ENCODE measurements at places on chromosomes 11 and 22. TPM values are rescaled to one million over a fixed set of nuclear protein-coding genes. Genes with fewer than 3 reads are reported as not detected.

DNA sequence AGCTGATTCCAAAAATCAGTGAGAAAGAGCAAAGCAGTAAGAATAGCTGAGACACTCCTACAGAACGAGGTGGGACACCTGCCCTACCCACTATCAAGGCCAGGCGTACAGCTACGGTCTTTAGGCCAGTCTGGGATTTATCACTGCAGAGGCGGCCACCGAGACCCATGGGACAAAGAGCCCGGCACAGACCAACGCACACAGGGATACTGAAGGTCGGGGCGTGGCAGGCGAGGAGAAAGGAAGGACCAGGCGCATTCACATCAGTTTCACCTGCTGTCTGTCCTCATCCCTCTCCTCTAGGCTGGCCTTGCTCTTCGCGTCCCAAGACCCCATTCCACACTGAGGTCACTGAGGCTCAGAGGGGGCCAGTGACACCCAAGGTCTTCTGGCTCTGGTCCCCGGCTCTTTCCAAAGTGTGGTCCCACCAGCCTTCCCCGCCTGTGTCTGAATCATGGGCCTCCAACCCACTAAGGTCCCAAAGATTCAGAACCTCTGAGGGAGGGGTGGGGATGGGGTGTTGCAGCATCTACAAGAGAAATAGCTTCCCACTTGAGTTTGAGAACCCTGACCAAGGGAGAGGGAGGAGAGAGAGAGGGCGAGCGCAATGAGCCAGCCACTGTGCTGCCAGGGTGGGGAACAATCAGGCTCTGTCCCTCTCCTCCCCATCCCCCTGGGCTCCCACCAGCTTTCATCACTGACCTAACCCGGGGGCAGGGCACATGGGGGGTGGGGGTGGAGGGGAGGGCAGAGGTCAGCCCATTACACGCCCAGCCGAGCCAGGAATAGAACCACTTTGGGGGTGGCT lies 7.2 kb upstream of the PICK1 start:
- no peak for DNase-seq

DNA sequence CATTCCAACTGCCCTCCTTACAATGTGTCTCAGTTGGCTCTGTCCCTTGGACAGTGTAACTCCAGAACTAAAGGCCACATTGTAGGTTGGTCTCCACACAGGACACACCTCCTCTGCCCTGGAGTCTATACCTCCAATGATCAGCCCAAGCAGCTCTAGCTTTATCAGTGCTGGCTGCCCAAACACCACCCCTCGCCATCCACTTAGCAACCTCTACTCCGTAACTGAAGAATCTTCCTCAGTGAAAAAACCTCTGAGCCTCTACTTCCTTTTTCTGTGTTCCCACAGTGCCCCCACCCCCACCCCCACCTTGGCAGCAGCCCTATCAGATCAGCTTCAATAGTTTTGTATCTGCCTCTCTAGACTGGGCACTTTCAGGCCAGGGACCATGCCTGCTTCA lies 33.4 kb downstream of the SERPINH1 start:
- DNase-seq = no peak

MPZL3 gene
- polyA plus RNA-seq = 5.2 TPM

DNA sequence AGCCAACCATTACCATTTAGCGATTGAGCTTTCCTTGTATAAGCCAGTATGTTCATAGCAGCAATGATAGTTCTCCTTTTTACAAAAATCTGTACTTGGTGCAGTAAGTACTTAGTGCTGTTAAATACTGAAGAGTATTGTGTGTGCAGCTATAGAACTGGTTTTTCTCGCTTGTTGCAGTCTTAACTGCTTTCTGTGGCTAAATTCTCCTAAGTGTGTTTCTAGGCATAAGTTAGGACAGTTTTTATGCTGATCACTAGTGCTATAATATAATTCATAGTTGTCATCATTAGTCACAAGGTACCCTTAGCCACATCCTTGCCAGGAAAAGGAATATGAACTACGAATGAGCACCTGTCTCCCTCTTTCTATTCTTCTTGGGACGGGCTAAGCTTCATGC lies 107.7 kb downstream of the GRAMD1B start:
- no peak for DNase-seq

DNA sequence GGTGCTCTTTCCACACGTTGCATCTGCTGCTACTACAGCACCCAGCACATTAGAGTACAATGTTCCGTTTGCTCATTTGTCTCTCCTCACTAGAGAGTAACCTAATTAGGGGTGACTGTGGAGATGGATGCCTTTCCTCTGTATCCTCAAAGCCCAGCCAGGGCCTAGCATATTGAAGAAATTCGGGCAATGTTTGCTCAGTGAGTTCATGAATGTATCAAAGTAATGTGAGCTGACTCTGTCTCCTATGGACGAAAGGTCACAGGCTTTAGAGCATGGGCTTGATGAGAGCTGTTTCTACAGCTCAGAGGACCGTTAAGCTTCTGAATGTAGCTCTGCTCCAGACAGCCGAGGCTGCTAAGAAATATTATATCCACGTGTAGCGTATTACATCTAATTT lies 67.5 kb downstream of the C11orf58 start:
- DNase-seq = no peak

GRCh38 chr22:41260871-41261270 lies 20.1 kb upstream of the CHADL start:
- no peak for DNase-seq

SLC35F2 gene
- 27.4 TPM for polyA plus RNA-seq

KCNK7 gene
- 1.2 TPM for polyA plus RNA-seq

OR5B21 gene
- not detected for polyA plus RNA-seq

P2RY2 gene
- polyA plus RNA-seq = 1.3 TPM

Measured in left lung (tissue), 14 donors.